Spinal cord (tissue), 10 donors: ENCODE measurements at places on chromosomes 1 and 21.
A peak's percentile ranks its signal among the peaks of the same experiment; 100 is the strongest.

GRCh38 chr1:30514137-30514654 is 209.2 kb downstream of the MATN1 start:
- DNase-seq, result no peak

- DNase-seq, result no peak
Observed at GRCh38 chr1:225919906-225920305, 4.1 kb downstream of the PYCR2 start.

DNA sequence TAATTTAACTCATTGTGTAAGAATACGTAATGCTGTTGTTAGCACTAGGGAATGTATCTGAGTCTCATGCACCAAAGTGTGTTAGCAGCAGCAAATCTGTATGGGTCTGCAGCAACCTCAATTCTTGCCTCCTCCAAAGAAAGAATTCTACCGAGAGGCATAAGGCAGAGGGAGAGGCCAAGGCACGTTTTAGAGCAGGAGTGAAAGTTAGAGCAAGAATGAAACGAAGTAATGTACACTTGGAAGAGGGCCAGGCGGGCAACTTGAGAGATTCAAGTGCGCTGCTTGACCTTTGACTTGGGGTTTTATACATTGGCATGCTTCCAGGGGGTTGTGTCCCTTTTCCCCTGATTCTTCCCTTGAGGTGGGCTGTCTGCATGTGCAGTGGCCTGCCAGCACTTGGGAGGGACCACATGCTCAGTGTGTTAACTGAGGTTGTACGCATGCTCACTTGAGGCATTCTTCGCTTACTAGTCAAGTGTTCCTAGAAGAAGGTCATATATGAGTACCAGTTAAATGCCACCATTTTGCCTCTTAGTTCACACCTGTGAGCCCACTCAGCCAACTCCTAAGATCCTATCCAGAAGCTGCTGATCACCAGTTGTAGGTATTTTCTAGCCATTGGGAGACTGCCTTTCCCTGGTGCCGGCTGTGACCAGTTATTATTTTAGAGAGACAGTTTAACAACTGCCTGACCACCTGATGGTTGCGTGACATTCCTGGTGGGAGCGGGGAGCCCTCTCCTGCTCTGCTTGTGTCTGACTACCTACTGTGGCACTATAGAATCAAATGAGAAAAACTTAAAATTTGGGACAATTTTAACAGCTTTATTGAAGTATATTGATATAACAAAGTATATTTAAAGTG is 2.7 kb upstream of the CNN3 start:
- no peak for DNase-seq

- DNase-seq, result no peak
Observed at GRCh38 chr21:14879458-14879857, 185.3 kb downstream of the NRIP1 start.

- DNase-seq, result no peak
Observed at GRCh38 chr1:151680391-151680790, 36.2 kb downstream of the CELF3 start.

DNA sequence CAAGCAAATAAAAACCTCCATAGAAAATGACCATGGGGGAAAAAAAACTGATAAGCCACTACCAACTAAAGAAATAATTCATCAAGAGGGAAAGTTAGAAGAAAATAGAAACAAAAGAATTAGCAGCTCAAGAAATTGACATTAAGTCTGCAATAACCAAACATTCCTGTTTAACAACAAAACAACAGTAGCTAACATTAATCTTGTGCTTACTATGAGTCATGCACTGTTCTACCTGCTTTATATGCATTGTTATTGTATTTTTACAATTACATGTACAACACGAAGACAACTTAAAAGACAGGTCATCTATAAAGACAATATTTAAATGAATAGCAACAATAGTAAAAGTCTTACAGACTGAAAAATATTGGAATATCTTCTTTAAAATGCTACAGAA is 34.4 kb upstream of the LRRC7 start:
- DNase-seq, result no peak

DNA sequence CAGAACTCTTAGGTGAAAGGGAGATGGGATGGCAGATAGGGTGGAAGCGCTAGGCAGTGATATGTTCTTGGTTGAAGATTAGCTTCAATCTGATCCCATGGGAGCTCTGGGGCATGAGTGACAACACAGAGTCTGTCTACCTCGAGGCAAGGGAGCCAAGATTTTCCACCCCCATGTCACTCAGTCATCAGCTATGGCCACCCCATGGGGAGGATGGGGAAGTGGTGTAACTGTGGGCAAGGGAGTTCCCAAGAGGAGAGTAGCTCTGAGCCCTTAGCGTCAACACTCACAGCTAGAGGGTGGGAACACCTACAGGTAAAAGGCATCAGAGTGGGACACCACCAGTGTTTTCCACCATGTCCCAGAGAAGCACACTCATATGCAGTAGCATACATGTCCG is 30.3 kb upstream of the C1QA start:
- DNase-seq, result no peak

GRCh38 chr21:32364387-32364786 is 28.4 kb downstream of the URB1 start:
- no peak for DNase-seq

GRCh38 chr1:217892750-217893149 is 261.6 kb downstream of the SPATA17 start:
- no peak for DNase-seq

DNA sequence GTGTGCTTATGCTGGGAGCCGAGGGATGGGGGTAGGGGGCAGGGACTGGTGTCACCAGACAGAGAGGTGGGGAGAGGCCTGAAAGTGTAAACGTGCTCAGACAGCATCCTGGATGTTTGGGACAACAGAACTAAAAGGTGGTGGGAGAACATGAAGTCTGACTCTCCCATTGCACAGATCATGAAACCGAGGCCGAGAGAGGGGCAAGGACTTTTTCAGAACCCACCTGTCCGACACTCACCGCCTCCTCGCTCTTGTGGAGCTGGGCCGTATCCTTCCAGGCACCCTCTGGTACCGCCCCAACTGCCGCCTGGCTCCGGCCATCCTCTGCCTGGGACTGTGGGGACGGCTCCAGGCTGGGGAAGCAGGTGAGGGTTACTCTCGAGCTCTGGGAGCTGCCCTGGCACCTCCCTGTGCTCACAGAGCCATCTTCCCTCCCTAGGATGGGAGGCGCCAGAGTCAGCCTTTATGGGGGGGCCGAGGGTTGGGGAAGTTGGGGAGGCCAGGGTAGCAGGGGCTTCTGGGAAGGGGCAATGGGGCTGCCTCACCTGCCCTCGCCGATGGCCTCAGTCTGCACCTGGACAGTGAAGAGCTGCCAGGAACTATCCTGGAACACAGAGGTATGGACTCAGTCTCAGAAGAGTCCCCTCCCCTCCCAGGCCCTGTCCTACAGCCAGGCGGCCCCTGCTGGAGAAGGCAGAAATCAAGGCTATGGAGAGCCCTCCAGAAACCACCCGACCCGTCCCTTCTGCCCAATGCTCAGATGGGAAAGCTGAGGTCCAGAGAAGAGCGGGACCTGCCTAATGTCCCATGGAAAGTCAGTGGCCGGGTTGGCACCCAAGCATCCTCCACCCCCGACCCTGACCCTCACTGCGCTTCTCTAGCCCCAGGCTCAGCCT is 7.0 kb downstream of the ATP13A2 start:
- no peak for DNase-seq

- no peak for DNase-seq
Observed at GRCh38 chr1:207223162-207223561, 98.3 kb upstream of the CD55 start.

DNA sequence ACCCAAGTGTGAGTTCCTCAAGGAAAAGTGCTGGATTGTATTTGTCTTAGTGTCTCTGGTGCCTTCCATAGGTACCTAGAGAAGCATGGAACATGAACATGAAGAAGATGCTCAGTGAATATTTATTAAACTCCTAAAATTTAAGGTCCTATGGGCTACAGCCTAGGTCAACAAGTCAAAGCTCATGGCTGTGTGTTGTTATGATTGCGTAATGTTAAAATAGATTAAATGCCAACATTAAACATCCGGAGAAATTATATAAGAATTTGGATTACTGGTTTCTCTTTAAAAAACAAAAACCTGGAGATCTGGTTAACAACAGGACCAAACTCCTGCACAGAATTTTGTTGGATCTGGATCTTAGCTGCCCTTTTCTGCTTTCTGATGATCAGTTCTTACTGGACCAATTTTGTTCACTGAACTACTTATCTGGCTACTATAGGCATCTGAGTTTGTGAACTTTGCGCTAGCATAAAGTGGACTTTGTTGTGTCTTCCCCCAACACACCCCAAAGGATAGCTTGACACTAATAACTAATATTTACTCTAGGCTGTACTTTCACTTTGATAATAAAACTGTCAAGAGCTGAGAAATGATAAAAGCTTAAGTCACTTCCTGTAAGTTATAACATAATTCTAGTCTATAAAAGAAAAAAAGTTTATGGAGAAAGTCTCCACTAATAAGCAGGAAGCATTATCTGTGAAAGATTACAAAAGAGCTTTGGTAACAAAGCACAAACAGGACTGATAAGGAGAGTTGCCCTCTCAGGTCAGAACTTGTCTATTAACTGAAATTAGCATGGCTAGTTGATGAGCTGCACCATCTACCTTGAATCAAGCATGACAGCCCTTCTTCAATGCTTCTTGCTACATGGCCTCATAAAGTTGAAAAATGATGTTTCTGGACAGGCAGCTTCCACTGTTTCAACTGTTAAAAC is 20.7 kb downstream of the F5 start:
- no peak for DNase-seq

- no peak for DNase-seq
Observed at GRCh38 chr21:15152591-15152990, 87.8 kb upstream of the NRIP1 start.

DNA sequence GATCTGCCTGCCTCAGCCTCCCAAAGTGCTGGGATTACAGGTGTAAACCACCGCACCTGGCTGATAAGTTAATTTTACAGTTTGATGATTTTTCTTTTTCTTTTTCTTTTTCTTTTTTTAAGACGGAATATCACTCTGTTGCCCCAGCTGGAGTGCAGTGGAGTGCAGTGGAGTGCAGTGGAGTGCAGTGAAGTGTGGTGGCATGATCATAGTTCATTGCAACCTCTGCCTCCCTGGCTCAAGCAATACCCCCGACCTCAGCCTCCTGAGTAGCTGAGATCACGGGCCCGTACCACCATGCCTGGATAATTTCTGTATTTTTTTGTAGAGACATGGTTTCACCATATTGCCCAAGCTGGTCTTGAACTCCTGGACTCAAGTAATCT is 84.4 kb upstream of the CXADR start:
- no peak for DNase-seq

- DNase-seq, result no peak
Observed at GRCh38 chr1:67777440-67777839, 55.8 kb downstream of the GNG12 start.

GRCh38 chr1:8302081-8302956 is 15.6 kb upstream of the SLC45A1 start:
- DNase-seq, result peak; percentile 86

- DNase-seq, result no peak
Observed at GRCh38 chr1:46818591-46818990, 19.7 kb downstream of the CYP4B1 start.

DNA sequence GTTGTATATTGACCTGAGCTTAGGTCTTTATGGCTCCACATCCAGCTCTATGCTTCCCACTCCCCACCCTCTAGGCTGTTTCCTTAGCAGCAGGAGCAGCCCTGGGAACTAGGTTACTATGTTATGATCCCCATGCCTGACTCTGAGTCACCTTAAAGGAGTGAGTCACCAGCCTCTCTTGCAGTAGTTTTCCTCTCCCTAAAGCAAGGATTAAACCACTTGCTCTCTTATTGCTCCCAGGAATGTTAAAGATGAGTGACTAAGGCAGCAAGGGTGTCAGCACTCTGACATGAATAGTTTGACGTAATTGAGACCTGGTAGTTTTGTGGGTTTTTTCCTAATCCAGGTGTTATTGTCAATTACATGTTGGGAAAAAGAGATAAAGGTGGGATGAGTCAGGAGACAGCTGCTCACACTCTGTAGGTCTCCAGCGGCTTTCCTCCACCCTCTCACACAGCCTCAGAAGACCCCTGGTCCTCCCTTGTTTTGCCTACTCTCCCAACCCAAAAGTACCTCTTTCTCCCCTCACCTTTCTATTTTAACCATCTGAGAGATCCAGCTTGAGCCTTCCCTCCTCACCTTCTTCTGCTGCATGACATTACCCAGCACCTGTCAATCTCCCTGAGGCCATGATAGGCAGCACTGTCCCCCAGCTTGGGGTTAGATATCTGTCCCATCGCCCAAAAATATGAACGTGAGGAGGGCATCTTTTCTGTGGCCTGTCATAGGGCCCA is 369.1 kb upstream of the VAMP3 start:
- DNase-seq, result no peak

GRCh38 chr21:38992737-38993136 is 187.0 kb downstream of the ETS2 start:
- DNase-seq, result no peak

GRCh38 chr1:201194046-201194445 is 3.4 kb downstream of the IGFN1 start:
- DNase-seq, result no peak

DNA sequence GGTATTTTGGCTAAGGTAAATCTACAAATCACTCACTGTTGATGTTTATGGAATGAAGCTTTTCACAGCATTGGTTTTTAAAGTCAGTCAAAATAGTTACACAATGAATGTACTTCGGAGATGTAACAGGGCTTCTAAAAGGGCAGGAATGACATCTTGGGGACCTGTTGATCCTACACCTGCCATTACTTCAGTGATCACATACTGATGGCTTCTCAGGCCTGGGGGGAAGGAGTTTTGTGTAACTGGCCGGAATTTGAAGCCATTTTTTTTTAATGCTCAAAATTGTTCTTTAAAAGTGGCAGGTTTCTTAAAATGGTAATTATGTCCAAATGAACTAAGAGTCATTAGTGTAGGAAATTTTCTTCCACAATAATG is 11.2 kb downstream of the RPL5 start:
- DNase-seq, result no peak

DNA sequence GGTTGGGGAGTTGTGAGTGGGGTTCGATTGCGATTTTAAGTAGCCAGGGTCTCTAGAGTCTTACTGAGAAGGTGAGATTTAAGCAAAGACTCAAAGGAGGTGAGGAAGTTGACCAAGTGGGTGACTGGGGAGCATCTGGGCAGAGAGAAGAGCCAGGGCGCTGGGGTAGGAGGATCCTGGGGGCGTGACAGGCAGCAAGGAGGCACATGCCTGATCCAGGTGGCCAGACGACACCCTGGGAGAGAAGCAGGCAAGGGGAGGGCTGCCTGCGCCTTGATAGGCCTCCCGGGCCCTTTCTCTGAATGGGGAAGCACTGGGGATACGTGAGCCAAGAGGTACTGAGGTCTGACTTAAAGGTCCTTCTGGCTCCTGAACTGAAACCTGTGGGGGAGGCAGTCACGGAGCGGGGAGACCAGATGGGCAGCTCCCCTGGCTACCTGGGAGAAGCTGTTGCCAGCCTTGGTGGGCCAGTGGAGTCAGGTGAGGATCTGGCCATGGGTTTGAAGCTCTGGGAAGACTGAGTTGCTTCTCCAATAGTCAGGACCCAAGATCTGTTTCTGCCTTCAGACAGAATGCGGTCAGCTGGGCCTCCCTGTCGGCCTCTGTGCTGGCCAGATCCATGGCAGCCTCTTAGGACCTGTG is 5.4 kb downstream of the ZBTB48 start:
- DNase-seq, result no peak
